Coronary artery (tissue), 2 donors: ENCODE measurements at places on chromosomes 7 and 10.

DNA sequence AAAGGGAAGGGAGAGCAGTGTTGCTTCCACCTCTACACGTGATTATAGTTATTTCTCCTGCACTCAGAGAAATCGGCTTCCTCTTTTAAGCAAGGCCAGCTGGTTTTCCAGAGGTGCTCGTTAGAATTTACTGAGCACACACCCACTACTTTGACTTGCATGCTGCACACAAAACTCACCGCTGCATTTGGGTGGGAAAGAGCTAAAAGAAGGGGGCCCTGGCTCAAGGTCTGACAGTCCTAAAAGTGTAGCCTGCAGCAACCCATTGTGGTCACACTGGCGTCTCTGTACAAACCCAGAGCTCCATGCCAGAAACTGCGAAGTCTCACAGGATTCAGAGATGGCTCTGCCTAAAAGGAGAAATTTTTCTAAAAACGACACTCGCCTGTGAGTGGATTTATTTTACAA is 133.7 kb downstream of the SLC25A13 start:
- no peak for DNase-seq

GRCh38 chr10:75099952-75100763 is 11.3 kb upstream of the SAMD8 start:
- DNase-seq = no peak

GRCh38 chr10:62040881-62041280 is 139.4 kb downstream of the ARID5B start:
- no peak for DNase-seq

DNA sequence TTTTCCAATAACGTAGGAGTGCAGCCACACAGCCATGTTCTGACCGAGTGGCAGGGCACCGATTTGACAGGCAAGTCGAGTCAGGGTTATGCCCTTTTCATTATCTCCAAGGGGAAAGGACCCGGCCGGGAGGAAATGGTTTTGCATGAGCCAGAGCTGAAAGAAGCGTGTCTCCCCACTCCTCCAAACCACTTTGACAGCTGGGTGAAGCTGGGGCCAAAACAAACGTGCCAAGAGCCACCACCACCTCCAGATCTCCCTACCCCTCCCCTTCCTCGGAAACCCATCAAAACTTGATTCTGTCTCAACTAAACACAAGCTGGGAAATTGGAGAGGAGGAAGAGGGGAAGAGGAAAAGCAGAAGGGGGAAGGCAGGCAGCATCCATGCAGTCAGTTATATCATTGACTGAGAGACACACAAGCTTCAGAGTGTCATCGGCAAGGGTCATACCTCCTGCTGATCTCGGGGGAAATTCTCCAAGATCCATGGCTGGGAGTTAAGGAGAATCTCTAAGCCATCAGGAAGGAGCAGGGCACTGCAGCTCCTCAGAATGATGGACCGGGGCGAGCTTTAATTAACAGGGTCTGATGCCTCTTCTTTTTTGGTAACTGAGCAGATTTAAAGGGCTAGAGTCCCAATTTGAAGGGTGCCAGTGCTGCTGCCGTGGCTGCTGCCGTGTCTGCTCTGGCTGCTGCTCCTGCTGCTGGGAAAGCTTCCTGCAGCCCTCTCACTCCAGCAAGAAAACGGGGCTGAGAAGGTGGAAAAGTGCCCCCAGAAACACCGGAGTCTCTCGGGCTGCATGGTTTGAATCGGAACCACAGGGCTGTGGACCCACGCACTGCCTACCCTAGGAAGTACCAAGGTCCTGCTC is 34.7 kb upstream of the CALN1 start:
- no peak for DNase-seq

GRCh38 chr7:100873599-100874299 is 1.2 kb upstream of the SRRT start:
- peak; percentile 59 for DNase-seq

DNA sequence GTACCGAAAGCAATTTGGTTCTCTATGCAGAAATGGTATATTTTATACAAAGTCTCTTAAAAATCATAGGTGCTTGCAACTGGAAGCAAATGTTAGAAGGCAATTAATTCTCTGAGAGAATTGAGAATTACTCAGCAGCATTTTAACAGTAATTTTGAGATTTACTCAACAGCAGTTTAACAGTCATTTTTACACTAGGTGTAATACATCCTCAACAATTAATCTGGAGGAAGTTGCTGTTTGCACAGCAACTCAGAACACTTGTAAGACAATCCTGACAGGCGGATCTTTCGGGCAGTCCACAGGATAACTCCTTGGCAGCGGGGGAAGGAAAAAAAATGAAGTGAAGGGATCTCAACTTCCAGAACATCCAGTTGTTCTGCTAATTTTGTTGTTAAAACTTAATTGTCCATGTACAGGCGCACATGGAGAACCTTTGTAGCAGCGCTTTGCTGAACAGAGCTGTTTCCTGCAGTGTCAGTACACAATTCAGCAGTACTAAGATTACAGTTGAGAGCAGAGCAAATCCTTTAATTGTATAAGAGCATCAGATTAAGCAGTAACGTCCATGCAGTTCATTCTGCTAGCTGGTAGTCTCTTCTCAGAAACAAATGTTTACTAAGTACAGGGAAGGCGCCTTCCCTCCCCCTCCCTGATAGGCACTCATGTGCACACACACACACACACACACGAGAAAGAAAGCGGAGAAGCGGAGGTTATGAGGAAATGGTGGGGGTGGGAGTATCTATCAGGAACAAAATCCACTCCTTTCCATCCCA is 43.8 kb downstream of the ENO4 start:
- no peak for DNase-seq

DNA sequence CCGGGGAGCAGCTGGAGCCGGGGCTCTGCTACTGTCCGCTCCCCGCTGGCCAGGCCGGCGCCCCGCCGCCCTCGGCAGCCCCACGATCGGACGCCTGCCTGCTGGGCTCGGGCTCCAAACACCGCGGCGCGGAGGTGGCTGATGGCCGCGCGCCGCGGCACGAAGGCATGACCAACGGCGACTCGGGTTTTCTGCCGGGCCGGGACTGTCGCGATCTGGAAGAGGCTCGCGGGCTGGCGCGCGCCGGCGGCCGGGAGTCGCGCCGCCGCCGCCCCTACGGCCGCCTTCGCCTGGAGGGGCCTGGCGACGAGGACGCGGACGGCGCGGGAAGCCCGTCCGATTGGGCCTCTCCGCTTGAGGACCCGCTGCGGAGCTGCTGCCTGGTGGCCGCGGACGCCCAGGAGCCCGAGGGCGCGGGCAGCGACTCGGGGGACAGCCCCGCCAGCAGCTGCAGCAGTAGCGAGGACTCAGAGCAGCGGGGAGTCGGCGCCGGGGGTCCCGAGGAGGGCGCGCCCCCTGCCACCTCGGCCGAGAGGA is 570 bp downstream of the TBC1D12 start:
- no peak for DNase-seq

DNA sequence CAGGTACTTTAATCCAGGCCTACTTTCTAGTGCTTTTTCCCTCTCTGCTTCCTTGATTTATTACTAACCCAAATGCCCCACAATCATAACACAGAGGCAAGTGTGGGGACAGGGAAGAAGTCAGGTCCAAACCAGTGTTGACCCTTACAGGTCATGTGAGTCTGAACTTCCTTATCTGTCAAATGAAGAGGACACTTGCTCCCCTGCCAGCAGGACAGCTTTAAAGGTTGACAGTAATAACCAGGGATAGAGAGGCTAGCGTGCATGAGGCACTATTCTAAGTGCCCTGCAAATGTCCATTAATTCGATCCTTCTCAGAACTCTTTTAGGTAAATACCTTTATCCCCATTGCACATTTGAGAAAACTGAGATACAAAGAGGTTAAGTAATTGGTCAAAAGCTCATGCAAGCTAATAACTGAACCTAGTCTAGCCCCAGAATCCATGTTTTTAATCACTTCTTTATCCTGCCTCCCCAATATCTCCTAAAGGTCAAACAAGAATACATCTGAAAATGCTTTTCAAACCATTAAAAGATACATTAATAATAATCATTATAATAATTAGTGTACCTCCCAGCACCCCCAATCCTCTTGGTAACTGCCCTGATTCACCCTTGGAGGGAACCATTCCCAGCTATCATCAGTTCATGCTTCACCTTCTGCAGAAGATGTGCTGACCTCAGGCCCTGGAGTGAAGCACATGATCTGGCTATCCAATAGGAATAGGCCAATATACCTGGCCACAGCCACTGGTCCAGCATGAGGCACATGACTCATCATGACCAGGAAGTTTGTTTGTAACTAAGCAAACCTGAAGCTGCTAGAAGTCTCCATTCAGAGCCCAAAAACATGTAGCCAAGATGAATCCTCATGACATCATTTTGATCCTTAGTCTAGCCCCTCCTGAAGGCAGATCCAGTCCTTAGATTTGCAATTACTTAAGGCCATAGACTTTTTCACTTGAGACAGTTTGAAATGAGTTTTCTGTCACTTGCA is 40.7 kb downstream of the SGMS1 start:
- DNase-seq = no peak

- no peak for DNase-seq
Observed at GRCh38 chr10:75470901-75471300, 39.5 kb downstream of the LRMDA start.

DNA sequence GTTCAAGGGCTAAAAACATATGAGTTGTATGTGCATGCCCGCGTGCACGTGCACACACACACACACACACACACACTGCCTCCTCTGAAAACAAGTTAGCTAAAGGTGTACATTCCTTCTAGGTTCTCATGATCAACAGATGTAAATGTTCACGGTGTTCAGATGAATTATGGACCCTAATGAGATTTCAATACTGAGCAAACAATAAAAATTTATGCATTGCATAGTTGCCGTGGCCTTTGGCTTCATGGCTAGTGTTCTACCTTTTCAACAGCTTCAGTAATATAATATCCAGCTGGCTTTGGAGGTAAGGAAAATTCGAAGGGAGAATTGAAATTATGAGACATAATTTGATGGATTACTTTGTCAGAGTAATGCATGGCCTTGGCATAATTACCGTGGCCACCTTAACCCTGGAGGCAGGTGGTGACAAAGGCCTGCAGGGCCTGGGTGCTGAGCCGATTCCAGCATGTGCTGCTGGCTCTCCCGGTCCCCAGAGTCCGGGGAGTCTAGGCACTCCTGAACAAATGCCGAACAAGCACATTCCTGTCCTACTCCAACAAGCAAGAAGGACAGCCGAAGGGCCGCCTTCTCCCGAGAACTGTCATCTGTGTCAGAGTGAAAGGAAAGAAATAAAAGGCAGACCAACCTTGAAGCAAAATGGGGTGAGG is 166.6 kb upstream of the TCF7L2 start:
- no peak for DNase-seq

DNA sequence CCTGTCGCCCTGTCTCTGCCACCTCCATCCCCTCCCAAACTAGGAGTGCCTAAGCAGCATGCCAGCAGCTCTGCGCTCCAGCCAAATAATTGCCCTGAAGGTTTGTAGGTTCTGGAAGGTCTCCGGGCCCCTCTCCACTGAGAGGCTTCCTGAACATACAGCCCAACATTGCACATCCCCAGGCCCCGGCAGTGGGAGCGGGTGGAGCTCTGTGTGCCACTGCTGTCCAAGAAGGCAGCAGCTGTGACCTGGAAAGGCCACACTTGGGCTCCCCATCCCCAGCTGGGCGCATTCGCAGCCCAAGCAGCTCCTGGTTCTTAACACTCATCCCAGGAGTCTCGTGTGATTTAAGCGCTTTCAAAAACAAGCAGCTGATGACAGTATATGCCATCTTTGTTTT is 95.7 kb downstream of the COL13A1 start:
- no peak for DNase-seq
